Right renal pelvis (tissue), 4 donors: ENCODE measurements at places on chromosomes 12 and 14. TPM values are rescaled to one million over a fixed set of nuclear protein-coding genes. Genes with fewer than 3 reads are reported as not detected.

Gene AQP6
- polyA plus RNA-seq: 16.0 TPM

Gene SGPP1
- polyA plus RNA-seq: 35.5 TPM

Gene CARMIL3
- 2.3 TPM for polyA plus RNA-seq

Gene E2F7
- 7.6 TPM for polyA plus RNA-seq

Gene KLHDC2
- 134 TPM for polyA plus RNA-seq
